ENCODE measurements at places on chromosomes 11 and 22.

DNA sequence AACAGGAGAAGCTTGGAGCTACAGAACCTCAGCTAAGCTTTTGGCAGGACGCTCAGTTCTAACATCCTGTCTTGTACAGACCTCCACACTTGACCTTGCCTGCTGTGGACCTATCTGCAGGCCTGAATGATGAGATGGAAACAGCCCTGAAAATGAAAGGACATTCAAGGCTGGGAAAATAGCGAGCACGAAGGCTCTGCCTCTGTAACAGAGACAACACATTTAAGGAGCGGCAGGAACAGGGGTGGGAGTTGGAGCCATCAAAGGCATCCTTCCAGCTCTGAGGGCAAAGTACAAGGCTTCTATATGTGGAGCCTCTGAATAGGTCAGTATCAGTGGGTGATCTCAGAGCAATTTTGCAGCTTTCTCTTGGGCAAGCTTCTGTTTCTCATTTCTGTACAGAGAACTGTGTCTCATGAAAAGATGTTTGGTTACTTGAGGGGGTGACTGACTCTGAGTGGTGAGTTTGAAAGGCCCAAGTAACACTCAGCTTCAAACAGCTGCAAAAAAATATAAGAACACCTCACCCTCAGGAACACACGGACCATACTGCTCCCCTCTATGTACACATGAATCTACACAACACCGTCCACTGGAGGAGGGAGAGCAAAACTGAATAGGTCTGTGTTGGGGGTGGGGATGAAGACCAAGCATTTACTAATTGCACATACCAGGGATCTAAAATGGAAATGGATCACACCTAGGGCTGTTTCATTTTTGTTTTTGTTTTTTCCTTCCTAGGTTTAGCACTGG lies 101.6 kb downstream of the CCDC81 start:
- no peak for DNase-seq

- no peak for DNase-seq
These were observed 16.1 kb upstream of the RPS3 start for GRCh38 chr11:75383246-75383645.

- no peak for DNase-seq
These were observed 2.6 kb upstream of the OR51B6 start for GRCh38 chr11:5348551-5349194.

DNA sequence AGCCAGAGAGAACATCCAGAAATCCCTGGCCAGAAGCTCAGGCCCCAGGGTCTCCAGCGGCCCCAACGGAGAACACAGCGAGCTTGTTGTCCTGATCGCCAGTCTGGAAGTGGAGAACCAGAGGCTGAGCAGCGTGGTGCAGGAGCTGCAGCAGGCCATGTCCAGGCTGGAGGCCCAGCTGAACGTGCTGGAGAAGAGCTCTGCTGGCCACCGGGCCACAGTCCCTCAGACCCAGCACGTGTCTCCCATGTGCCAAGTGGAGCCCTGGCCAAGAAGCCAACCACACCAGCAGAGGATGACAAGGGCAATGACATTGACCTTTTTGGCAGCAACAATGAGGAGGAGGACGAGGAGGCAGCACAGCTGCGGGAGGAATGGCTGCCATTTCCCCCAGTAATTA lies 20.6 kb upstream of the SCGB1D1 start:
- DNase-seq = no peak

- DNase-seq = no peak
These were observed 7.2 kb downstream of the MS4A15 start for GRCh38 chr11:60763692-60764369.

DNA sequence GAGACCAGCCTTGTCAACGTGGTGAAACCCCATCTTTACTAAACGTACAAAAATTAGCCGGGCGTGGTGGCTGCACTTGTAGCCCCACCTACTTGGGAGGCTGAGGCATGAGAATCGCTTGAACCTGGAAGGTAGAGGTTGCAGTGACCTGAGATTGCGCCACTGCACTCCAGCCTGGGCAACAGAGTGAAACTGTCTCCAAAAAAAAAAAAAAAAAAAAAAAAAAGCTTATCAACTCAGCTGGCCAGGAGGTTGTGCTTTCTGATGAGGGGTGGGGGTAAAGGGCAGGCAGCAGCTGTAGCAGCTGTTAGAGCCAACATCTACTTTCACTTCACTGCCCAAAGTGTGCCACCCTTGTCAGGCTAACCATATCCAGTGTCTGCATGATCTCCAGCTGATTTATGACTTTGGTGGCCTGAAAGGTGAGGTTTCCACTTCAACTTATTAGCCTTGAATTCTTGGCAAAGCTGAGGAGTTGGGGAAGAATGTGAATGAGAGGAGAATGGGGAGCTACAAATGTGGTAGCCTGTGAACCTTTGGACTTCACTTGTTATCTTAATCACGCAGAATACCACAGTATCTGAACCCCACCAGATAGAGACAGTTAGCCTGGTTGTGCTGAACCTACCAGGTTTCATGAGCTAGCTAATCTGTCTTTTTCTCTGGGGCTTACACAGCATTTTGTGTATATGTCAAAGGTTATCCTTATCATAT lies 19.6 kb downstream of the RNF121 start:
- no peak for DNase-seq

GRCh38 chr11:257766-258493 lies 20.3 kb upstream of the NLRP6 start:
- no peak for DNase-seq

DNA sequence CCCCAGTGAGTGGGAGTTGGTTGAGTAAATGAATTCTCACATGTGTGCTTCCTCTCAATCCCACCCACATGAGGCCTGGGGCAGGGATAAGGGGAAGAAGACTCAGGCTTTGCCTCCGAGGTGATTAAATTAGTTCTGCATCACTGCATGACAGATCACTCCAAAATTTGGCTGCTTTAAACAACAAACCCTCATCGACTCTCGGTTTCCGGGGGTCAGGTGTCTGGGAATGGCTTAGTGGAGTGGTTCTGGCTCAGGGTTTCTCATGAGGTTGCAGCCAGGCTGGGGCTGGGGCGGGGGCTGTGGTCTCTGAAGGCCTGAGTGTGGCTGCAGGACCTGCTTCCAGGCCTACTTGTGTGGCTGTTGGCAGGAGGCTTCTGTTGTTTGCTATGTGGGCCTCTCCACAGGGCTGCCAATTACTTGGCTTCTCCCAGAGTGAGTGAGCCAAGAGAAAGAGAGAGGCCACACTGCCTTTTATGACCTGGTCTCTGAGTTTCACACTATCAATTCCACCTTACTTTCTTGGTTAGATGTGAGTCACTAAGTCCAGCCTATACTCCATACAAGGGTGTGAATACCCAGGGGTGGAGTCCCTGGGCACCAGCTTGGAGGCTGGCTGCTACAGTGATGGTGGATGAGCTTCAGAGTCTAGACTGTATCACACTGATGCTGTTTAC lies 15.9 kb downstream of the MOGAT2 start:
- DNase-seq = no peak

DNA sequence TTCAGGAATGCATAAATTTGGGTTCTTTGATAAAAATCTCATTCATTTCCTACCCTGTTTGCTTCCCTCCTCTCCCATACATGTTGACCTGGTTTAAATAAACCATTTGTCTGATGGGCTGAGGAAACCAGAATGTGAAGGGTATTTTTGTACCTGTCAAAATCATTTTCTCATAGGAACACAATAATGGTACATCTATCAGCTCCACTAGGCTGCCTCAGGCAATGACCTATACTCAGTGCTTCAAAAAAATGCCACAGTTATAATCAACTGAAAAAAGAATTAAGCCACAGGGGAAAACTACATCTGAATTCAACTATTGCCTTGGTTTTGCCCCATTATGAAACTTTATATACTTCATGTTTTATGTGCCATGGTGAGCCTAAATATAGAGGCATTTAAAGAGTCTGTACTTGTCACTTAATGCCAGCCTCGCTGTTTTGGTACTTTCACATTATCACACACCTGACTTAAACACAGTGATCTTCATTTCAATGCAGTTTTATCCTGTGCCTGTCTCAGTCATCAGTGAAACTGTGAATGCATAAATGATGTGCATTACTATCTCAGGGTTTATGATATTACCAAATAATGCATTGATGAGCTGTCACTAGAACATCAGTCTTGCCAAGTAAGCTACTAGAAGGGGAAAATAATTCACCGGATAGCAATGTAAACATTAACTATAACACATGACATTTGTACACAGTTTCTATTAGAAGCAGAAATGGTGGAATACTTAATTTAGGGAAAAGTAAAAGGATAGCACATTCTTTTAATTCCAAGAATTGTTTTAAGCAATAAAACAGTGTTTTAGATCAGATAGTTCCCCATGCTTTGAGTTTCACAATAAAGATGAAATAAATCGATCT lies 92.7 kb downstream of the MSANTD4 start:
- DNase-seq = no peak

- DNase-seq = no peak
These were observed 38.0 kb upstream of the SLC25A1 start for GRCh38 chr22:19216579-19216978.

GRCh38 chr11:12196308-12196707 lies 85.9 kb downstream of the MICAL2 start:
- no peak for DNase-seq

DNA sequence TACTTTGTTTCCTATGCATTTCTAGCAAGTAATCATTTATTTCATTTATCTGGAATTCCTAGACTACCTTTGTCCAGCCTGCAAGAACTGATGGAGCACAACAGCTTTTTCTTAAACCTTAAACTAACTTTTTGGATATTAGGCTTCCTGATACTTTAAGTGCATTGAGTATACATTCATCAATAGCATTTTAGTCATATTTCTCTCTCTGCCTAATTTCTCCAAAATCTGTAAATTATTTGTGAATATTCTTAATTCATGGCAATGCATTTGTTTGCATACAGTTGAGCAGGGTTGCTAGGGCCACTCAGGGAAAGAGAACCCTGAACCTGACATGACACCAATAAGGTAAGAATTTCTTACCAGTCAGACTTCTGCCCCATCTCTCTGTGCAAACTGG lies 29.1 kb upstream of the APLNR start:
- DNase-seq = no peak

GRCh38 chr11:16099343-16099900 lies 256.9 kb downstream of the SOX6 start:
- no peak for DNase-seq

DNA sequence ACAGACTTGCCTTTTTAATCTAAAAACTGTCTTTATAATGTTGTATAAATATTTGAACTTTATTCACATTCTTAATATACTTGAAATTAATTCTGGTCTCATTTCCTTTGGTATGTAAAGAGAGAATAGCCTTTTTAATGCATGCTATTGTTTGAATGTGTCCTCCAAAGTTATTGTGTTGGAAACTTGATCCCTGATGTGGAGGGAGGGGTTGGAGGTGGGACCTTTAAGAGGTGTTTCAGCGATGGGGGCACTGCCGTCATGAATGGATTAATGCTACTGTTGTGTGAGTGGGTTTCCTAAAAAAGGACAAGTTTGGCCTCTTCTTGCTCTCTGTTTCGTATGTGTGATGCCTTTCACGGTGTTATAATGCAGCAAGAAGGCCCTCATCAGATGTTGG lies 131.7 kb downstream of the DDX10 start:
- no peak for DNase-seq

DNA sequence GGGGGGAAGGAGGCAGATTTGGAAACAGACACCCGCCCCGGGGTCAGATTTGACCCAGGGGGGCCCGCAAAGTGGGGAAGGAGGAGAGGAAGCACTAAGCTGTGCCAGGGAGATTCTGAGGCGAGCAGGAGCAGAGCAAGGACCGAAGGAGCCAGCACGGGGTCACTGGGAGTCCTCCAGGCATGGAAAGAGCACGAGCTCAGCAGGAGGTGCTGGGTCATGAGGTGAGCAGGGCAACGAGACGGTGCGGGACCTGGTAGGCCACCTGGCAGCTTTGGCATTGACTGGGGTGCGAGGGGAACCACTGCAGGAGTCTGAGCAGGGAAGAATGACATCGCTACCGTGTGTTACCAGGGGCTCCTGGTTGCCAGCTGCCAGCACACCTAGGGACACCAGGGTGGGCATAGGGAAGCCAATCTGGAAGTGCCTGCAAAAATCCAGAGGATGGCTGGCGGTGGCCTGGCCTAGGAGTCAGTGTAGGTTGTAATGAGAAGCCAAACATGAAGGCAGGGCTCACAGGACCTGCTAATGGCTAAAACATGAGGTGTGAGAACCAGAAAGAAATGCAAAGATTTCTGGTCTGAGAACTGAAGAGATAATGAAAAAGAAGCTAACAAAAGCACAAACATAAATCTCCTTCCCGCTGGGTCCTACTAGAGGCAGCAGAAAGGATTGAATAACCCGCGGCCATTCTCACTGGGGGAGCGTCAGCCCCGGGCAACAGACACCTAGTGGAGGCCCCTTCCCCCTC lies 63.5 kb downstream of the MICAL3 start:
- DNase-seq = no peak

GRCh38 chr22:37454857-37455686 lies 27.8 kb upstream of the ELFN2 start:
- no peak for DNase-seq

GRCh38 chr11:2790568-2790921 lies 90.8 kb upstream of the KCNQ1OT1 start:
- peak; percentile 29 for DNase-seq

GRCh38 chr22:48141301-48141700 lies 1378.9 kb downstream of the TBC1D22A start:
- no peak for DNase-seq

GRCh38 chr11:64060263-64060860 lies 24.6 kb downstream of the FLRT1 start:
- no peak for DNase-seq

DNA sequence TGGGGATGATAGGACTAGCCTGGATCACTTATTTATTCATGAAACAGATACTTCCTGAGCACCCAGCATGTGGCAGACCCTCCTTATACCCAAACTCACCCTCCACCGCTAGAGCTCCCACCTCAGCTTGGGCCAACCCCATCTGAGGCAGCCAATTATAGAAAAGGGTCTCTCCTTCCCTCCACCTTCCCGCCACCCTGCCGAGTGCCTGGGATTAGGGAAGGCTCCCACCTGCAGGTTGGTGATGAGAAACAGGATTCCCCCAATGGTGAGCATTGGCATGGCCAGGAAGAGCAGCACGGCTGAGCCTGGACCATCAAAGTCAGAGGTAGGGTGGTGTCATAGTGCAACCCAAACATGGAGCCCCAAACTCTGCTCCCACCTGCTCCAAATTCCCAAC lies 5.9 kb downstream of the SLC43A3 start:
- DNase-seq = no peak

Data from mesothelial cell of epicardium (in vitro differentiated cells).